ENCODE measurements at places on chromosomes 11 and 22.

DNA sequence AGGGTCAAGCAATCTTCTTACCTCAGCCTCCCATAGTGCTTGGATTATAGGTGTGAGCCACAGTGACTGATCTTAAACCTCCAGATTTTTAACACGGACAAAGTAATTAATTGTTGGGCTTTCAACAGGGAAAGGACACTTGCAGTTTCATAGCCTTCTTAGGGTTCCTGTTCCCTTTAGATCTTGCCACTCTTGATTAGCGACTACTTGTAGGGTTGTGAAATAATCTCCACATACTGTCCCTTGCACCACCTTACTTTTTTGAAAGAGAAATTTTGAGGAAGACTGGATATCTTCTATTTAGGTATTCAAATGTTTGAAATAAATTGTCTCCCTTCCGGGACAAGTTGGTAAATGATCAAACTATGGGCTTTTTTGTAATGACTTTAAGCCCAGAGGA is 7.6 kb downstream of the MS4A4E start:
- no peak for DNase-seq

DNA sequence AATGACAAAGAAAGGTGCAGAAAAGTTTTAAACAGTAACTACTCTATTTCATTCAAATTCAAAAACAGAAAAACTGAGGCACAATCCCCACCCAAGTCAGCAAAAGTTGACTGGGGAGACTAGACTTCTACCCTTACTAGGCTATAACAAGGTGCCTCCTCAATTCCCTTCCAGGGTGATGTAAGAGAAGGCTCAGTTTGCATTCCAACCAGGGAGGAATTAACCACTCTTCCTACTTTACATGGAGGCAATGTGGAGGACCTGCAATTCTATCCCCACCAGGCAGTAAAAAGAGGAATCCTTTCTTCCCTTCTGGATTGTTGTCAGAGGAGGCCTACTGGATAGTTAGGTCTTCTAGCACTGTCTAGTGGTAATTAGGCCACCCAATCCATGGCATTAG is 26.1 kb downstream of the TYR start:
- no peak for DNase-seq

DNA sequence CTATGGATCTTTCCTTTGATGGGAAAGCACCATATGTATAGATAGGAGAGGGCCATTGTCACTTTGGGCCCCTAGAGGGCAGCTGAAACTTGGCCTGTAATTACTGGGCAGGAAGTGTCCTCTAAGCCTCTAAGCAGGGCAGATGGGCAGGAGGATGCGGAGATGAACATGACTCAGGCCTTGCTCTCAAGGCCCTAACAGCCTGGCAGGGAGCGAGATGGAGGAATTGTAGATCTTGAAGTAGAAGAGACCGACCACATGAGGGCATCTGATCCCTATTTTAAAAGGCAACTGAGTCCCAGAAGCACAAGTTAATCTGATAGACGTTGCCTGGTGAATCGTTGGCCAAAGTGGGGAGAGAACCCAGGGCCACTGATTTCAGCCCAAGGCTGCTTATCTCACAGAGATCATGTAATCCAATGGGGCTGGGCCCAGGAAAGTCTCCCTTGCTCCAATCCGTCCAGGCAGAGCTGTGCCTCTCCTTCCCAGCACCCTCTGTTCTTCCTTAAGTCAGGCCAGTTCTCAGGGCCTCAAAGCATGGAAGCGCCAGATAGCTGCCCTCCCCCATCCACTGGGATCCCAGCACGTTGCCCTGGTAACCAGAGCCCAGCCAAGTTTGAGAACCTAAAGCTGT is 2.5 kb upstream of the SEPTIN3 start:
- peak; percentile 93 for DNase-seq

DNA sequence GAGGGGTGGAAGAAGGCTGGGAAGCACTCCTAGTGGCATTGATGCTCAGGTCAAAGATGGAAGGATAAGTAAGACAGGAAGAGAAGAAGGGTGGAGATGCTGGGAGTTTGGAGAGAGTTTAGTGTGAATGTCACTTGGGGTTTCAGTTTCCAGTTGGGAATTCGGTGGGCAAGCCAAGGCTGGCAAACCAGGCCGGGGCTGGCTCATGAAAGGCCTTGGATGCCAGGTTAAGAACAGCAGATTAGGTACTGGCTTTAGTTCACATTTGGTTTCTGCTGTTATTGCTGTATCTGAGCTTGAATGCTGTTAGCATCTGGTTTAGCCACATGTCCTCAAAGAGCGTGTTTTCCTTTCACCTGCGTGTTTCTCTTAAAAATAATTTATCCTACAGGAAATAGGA is 69.6 kb downstream of the BLID start:
- no peak for DNase-seq

DNA sequence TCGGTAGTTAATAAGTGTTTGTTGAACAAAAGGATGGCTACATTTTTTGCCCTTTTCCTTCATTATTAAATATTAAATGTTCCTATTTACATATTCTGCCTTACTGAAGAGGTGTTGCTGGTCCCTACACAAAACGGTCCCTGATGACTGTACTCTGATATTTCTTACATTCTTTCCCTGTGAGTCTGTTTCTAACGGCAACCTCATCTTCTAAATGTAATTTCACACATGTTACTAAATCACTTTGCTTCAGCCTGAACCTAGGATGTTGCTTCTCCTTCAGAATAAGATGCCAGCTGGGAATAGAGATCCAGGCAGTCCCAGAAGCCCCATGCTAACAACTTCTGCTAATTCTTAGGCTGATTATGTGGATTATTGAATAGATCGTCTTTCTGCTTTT is 50.3 kb downstream of the SPON1 start:
- DNase-seq: peak; percentile 40
